ENCODE measurements at places on chromosomes 1 and 21. TPM values are rescaled to one million over a fixed set of nuclear protein-coding genes. Genes with fewer than 3 reads are reported as not detected.

- H3K27me3 ChIP-seq: no peaks in the 10 kb centered on the region
- H3K4me1 ChIP-seq: no peaks in the 10 kb centered on the region
- peak overlapping the region; percentile 30 for H3K27ac ChIP-seq
- peak; percentile 68 for DNase-seq
These were observed 210.9 kb upstream of the GALNT2 start for GRCh38 chr1:229856009-229856650.

DNA sequence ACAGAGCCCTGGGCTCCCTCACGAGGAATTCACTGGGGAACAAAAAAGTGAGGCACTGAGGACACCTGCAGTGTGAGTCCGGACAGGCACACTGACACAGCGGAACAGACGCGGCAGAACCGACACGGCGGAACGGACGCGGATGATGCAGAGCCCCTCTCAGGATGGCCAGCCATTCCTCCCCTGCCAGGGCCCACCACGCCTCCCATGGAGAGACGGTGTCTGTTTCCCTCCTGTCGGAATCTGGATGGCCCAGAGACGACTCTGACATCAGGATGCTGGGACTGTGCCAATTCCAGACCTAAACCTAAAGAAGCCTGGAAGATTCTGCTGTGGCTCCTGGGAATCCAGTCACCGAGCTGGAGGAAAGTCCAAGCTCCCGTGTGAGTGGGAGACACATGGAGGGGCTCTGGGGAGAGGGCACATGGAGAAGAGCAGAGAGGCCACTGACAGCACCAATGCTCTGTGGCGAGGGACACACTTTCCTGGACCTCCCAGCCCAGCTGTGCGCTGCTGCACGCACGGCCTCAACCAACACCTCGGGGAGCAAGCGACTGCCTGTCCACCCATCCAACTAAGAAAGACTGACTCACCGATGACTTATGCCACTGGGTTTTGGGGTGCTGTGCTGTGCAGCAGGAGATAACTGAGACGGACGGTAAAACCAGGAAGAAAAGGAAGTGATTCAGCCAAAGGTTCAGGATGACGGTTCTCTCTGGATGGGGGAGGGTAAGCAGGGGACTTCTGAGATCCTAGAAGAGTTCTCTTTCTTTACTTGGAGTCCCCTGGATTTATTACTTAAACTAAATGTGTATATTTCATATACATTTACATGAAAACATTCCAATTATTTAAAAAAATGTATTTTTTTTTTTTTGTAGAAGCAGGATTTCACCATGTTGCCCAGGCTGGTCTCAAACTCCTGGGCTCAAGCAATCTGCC, 23.3 kb downstream of the ZBTB17 start:
- H3K27me3 ChIP-seq: no peaks in the 10 kb centered on the region
- peaks cover under 1% of the 10 kb centered on the region for H3K36me3 ChIP-seq
- no peak overlapping the region for H3K27ac ChIP-seq
- H3K4me3 ChIP-seq: no peak overlapping the region
- no peak for DNase-seq
- H3K4me1 ChIP-seq: peaks cover 33% of the 10 kb centered on the region

DNA sequence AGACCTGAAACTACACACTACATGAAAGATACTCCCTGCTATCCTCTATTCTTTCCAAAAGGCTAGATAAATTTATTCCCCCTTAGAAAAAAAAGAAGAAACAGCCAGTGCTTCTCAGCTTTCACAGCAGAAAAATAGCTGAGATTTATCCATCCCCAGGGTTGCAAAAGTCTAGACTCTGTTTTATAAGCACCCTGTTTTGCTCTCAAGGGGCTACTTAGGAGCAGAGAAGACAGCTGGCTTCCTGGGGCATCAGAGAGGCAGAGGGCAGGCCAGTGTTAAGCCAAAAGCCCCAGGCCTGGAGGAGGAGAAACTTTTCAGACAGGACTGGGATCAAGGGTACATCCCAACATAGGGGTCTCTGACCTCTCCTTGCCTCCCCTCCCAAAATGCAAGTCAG, 3.9 kb downstream of the LAMB3 start:
- no peak for DNase-seq
- H3K36me3 ChIP-seq: no peaks in the 10 kb centered on the region
- H3K27ac ChIP-seq: no peak overlapping the region
- no peak overlapping the region for H3K4me3 ChIP-seq

GRCh38 chr1:235327559-235328270, at the start of gene ARID4B:
Gene ARID4B, minus strand, starts transcription at chr1:235328179. Its CDS starts 1,260 bp downstream, at chr1:235326919.
- no peaks in the 10 kb centered on the region for H3K27me3 ChIP-seq
- peak within 1 kb of the TSS; percentile 88 for H3K27ac ChIP-seq
- no peak for DNase-seq
- no peaks in the 10 kb centered on the region for H3K36me3 ChIP-seq

- no peak overlapping the region for H3K4me3 ChIP-seq
- H3K36me3 ChIP-seq: no peaks in the 10 kb centered on the region
- H3K27ac ChIP-seq: no peak overlapping the region
- DNase-seq: no peak
- H3K27me3 ChIP-seq: no peaks in the 10 kb centered on the region
These were observed 277.4 kb downstream of the BRINP2 start for GRCh38 chr1:177448036-177448615.

- H3K4me3 ChIP-seq: no peak overlapping the region
- H3K27ac ChIP-seq: no peak overlapping the region
- H3K4me1 ChIP-seq: no peaks in the 10 kb centered on the region
- no peak for DNase-seq
- no peaks in the 10 kb centered on the region for H3K27me3 ChIP-seq
- H3K36me3 ChIP-seq: no peaks in the 10 kb centered on the region
These were observed 35.1 kb upstream of the ADGRL4 start for GRCh38 chr1:79041666-79042065.

GRCh38 chr1:116435806-116436610, 63.0 kb downstream of the ATP1A1 start:
- no peak overlapping the region for H3K27ac ChIP-seq
- no peaks in the 10 kb centered on the region for H3K36me3 ChIP-seq
- H3K27me3 ChIP-seq: no peaks in the 10 kb centered on the region
- no peak overlapping the region for H3K4me3 ChIP-seq
- no peaks in the 10 kb centered on the region for H3K4me1 ChIP-seq

GRCh38 chr1:181036107-181036836, 2.5 kb downstream of the MR1 start:
- H3K4me3 ChIP-seq: no peak overlapping the region
- peaks cover 31% of the 10 kb centered on the region for H3K4me1 ChIP-seq
- DNase-seq: no peak
- H3K27ac ChIP-seq: no peak overlapping the region

GRCh38 chr1:113981962-113982931, 3.0 kb downstream of the OLFML3 start:
- peak; percentile 50 for DNase-seq
- H3K4me1 ChIP-seq: peaks cover 9% of the 10 kb centered on the region
- H3K4me3 ChIP-seq: no peak overlapping the region
- H3K36me3 ChIP-seq: no peaks in the 10 kb centered on the region
- H3K27ac ChIP-seq: no peak overlapping the region
- no peaks in the 10 kb centered on the region for H3K27me3 ChIP-seq

- DNase-seq: no peak
- H3K36me3 ChIP-seq: no peaks in the 10 kb centered on the region
- no peak overlapping the region for H3K27ac ChIP-seq
- H3K27me3 ChIP-seq: no peaks in the 10 kb centered on the region
These were observed 8.6 kb upstream of the EEIG2 start for GRCh38 chr1:108551137-108551862.

DNA sequence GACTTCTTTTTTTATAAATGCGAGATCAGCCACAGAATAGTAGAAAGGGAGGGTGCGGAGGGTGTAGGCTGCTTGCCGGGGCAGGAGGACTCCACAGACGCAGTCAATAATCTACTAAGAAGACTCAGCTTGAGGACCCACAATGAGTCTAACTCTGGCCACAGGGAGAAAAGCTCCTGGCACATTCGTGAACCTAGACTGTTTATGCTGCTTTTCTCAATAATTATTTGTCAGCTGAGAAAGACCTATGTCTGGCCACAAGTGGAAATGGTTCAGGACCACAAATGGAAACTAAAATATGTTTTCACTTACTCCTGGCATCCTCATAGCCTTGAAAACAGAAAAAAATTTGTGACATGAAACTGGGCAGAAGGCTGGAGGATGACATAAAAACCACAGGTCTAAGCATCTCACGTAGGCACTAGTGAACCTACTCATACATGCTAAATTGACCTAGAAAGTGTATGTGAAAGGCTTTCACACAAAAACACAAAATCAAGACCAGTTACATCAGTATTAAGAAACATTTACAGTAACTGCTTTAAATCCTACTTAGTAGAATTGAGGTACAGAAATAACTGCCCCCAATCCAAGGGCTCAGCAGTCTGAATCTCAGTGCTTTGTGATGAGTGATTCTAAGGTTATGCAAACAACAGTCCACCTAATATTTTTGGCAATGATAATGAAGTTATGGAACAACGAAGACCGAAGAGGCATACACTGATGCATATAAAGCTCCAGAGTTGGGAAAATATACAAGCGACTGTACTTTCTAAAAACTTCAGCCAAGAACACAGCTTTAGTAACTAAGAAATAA, 159.5 kb downstream of the SLC45A1 start:
- no peak for DNase-seq
- H3K27ac ChIP-seq: no peak overlapping the region
- no peaks in the 10 kb centered on the region for H3K27me3 ChIP-seq
- no peaks in the 10 kb centered on the region for H3K36me3 ChIP-seq

GRCh38 chr21:37278199-37278598, 11.1 kb upstream of the VPS26C start:
- H3K27me3 ChIP-seq: no peaks in the 10 kb centered on the region
- H3K27ac ChIP-seq: no peak overlapping the region
- no peaks in the 10 kb centered on the region for H3K36me3 ChIP-seq
- no peaks in the 10 kb centered on the region for H3K4me1 ChIP-seq

GART gene
- total RNA-seq: 27.1 TPM

TNFRSF9 gene
- total RNA-seq: 1.4 TPM

AUNIP gene
- 0.37 TPM for total RNA-seq

TDRD5 gene
- 0.47 TPM for total RNA-seq
